Head of caudate nucleus (tissue), 42 donors: ENCODE measurements at places on chromosomes 4 and X.

GRCh38 chr4:126591583-126591982 lies 1041.2 kb upstream of the INTU start:
- no peak for DNase-seq

DNA sequence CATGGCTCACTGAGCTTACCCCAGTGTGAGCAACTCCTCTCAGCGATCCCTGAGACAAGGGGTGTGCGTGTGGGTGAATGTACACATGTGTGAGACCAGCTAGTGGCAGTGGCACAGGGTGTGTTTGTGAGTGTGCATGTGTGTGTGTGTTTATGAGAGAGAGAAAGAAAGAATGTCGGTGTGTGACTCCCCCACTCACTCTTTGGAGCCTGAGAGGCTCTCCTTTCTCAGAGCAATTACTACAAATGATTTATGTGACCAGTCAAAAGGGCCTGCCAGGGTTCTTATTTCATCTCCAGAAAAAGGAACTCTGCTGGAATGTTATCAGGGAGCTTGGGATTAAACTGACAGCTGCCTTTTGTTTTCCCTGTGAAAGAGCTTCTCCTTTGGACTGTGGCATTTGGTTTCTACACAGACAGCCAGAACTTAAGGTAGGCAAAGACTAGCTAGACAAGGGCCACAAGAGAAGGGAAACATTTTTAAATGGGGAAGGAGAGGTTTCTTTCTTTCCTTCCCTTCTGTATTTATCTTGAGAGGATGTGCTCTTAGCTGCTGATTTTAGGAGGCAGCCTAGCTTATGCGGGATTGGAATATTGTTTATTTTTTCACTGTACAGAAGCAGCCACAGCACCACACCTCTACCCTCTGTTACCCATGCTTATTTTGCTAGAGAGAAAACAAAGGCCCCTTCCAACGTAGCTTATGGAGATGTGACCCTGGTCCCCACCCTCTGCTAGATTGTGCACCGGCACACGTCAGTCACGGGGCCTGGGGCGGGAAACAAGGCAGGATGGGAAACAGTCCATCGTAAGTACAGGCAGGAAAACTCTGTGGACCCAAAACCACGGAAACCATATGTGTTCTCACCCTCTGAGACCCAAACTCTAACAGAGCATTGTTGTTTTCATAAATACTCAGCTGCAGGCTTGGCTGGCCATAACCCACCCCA lies 143.5 kb downstream of the MGST2 start:
- DNase-seq: no peak

- no peak for DNase-seq
Measured at GRCh38 chr4:76545226-76545884, 110.3 kb downstream of the SHROOM3 start.

GRCh38 chr4:88630756-88631155 lies 38.5 kb downstream of the HERC3 start:
- no peak for DNase-seq

- DNase-seq: no peak
Measured at GRCh38 chrX:103864886-103865534, 33.0 kb upstream of the RAB9B start.

DNA sequence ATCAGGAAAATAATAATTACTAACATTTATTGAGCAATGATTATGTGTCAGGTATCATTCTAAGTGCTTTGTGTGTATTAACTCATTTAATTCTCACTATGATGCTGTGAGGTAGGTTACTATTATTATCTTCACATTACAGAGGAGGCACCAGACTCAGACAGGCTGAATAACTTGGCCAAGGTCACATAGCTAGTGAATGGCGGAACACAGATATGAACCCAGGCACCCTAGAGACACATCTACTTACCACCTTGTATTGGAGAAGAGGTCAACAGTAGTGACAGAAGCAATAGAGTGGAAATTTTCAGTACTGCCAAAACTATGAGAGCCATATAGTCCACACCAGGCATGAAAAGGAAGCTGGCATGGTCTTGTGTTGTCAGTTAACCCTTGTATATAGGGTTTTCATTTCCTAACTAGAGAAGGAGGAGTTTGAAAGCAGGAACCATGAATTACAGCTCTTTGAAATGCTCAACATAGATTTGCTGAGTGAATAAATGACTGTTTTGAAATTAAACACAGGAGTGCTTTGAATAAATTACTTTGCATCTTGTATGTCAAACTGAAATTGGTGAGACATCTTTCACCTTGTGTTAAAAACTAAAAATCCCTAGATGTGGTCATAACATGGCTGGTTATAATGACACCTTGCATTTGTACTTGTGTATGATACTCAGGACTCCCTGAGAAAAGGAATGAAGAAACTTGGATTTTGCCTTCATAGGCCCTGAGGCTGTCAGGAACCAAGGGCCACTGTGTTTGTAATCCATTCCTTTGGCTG lies 71.8 kb downstream of the RTL9 start:
- DNase-seq: no peak

DNA sequence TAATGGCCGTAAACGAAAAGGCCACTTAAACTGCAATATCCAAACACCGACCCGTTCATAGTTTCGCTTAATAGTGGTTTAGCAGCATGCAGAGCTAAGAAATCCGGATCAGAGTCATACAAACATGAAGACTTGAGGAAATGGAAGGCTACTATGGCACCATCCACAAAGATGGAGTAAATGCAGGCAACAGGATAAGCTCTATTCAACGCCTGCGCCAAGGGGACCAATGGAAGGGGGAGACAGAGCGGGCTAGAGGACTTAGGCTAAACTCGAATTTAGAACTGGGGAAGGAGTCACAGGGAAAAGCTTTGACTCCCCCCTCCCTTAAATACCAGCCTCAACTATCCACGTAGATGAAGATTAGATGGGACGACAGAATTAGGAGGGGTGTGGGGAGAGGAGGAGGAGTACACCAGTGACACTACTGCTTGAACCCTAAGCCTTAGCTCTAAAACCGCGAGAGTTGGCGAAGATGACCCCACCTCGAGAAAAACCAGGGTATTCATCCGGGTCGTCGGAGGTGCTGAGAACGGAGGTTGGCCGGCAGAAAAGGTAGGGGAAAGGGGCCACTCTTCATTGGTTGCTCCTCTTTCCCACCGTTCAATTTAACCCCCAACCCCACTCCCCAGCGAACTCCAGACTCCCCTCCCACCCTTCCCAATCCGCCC lies 3.5 kb downstream of the HUWE1 start:
- DNase-seq: peak; percentile 43

- DNase-seq: no peak
Measured at GRCh38 chr4:160265014-160265413, 1162.1 kb downstream of the RAPGEF2 start.

- DNase-seq: no peak
Measured at GRCh38 chr4:185932491-185932890, 120.5 kb upstream of the SORBS2 start.

DNA sequence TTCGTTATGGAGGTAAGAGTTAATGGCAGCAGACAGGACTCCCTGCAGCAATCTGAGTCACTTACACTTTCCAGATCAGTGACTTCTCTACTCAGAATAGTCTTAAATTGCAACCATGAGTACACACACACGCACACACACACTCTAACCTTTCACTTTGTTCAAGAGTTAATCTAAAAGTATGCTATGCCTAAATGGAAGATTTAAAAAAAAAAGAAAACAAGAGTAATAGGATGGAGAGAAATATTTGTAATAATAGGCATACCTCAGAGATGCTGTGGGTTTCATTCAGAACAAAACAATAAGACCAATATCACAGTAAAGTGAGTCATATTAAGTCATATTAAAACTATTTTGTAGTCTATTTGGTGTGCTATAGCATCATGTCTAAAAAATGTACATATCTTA lies 969.1 kb upstream of the PCDH10 start:
- no peak for DNase-seq

DNA sequence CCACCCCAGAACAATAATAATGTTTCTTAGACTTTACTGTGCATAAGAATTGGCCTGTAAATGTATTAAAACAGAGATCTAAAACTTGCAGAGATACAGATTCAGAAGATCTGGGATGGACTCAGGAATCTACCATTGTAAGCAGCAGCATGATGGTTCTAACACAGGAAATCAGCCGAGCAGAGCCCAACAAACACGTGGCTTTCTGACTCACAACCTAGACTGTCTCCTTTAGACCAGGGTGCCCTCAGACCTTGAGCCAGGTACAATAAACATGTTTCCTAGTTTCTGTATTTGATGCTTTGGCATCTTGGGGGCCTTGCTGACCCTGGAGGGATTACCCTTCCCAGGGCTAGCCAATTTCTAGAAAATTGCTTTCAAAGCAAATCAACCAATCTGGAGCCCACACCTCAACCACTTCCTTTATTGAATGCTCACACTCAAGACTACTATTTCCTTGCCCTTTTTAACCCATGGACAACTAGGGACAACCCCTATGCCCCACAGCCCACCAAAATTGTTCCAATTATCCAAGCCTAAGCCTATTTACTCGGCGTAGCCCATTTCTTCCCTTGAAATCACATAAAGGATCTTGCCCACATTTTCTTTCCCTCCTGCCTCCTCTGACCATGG lies 80.5 kb downstream of the TBC1D9 start:
- no peak for DNase-seq

DNA sequence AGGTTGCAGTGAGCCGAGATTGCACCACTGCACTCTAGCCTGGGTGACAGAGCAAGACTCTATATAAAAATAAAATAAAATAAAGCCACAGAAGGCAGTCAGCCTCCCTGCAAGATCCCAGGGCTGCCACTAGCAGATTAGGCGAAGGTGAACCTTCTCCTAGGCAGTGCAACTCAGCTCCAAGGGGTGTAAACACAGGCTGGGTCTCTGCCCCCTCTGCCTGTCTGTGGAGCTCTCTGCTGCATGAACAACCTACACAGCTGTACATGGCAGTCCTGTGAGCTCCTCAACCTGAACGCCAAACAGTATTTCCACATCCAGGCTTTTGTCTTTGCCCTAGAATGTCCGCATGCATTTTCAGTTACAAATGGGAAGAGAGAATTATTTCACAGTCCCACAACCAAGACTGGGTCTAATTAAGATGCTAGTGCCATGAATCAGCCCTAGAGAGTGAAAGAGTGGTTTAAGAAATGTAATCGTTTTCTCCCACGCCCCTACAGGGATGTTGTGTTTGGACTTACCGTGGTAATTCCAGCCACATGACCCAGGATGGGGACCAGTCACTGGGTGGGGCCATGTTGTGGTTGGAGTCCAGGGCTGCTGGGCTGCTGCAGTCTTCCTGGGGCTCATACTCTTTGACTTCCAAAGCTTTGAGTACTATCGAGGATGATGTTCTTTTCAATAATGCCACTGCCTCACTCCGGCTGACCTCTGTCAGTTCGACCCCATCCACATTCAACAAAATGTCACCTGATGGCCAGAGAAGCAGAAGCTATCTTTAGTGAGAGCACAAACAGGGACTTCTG lies 99.0 kb downstream of the FIP1L1 start:
- no peak for DNase-seq

DNA sequence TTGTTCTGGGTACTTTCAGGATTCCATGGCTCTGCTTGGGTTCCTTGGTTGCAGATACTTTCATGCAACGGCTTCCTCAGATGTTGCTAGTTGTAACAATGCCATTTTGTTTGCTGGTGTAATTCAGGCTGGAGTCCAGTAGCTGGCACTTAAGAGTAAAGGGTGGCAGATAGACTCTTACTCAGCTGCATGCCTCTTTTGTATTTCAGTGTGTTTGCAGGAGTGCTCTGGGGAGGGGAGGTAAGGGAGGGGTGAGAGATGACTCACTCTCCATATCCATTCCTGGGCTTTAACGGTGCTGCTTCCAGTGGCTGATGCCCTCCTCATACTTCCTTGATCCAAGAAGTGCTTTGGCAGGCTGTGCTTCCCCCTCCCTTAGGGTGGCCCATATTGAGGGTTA lies 155.2 kb downstream of the ZNF330 start:
- no peak for DNase-seq
